Neural progenitor cell (in vitro differentiated cells): ENCODE measurements at places on chromosomes 7 and 10. TPM values are rescaled to one million over a fixed set of nuclear protein-coding genes. Genes with fewer than 3 reads are reported as not detected.
A peak's percentile ranks its signal among the peaks of the same experiment; 100 is the strongest.

The SLC35B4 gene
- 25.9 and 32.0 TPM in 2 replicates for total RNA-seq

DNA sequence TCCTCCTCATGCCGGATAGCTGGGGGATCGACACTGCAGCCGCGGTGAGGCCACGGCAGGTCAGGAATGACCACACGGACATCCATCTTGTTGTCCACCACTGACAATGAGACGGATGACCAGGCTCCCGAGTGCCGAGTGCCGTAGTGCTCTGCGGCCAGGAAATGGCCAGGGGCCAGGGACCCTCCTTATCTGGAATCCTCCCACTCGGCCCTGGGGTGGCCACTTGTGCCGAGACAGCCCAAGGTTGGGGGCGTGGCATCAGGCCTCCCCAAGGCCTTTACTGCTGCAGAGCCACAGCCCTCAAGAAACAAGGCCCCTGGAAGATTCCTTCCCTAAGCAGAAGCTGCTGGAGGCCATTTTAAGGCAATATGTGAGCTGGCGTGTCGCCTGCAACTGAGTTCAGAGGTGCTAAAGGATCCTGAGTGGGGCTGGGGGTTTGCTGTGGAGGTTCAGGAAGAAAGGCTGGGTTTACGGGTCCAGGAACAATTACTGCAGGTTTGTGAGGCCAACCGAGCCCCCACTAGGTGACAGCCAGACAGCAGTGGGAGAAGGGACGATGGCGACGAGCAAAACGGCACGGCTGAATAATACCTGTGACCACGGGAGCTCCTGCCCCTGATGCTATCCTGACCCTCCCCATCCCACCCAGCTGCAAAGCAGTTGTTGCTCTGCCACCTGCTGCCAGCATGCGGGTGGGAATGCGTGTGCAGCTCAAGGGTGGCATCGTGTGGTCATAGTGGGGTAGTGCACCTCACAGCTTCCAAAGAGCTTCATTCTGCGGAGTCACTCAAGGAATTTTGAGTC is 31.6 kb upstream of the LEP start:
- H3K4me1 ChIP-seq, result peaks cover 17% of the 10 kb centered on the region
- peaks cover 44% of the 10 kb centered on the region for H3K27me3 ChIP-seq
- no peak overlapping the region for H3K27ac ChIP-seq

The BAIAP2L1 gene
- total RNA-seq, result 29.5 and 35.1 TPM in 2 replicates

GRCh38 chr7:75872073-75872782 is 6.6 kb upstream of the RHBDD2 start:
- no peaks in the 10 kb centered on the region for H3K27me3 ChIP-seq
- H3K4me1 ChIP-seq, result no peaks in the 10 kb centered on the region
- DNase-seq, result no peak
- H3K4me3 ChIP-seq, result no peak overlapping the region
- H3K36me3 ChIP-seq, result no peaks in the 10 kb centered on the region

GRCh38 chr7:6026820-6027311 is 4.3 kb upstream of the ANKRD61 start:
- no peaks in the 10 kb centered on the region for H3K27me3 ChIP-seq
- no peak overlapping the region for H3K27ac ChIP-seq
- peaks cover 13% of the 10 kb centered on the region for H3K36me3 ChIP-seq
- H3K4me1 ChIP-seq, result no peaks in the 10 kb centered on the region
- no peak for DNase-seq
- H3K4me3 ChIP-seq, result no peak overlapping the region

The DNAH11 gene
- total RNA-seq, result 0.13 and 0.99 TPM in 2 replicates

- no peaks in the 10 kb centered on the region for H3K4me1 ChIP-seq
- H3K27ac ChIP-seq, result no peak overlapping the region
- no peak overlapping the region for H3K4me3 ChIP-seq
- H3K27me3 ChIP-seq, result no peaks in the 10 kb centered on the region
Measured at GRCh38 chr10:103791858-103792257, 63.5 kb downstream of the SH3PXD2A start.

The TRPV6 gene
- not detected in 2 replicates for total RNA-seq

The TLX1 gene
- not detected in 2 replicates for total RNA-seq

- no peaks in the 10 kb centered on the region for H3K4me1 ChIP-seq
- H3K27me3 ChIP-seq, result peaks cover 78% of the 10 kb centered on the region
- H3K4me3 ChIP-seq, result no peak overlapping the region
- no peak overlapping the region for H3K27ac ChIP-seq
- DNase-seq, result no peak
Measured at GRCh38 chr10:100327007-100327717, 2.9 kb downstream of the PKD2L1 start.

- H3K27me3 ChIP-seq, result no peaks in the 10 kb centered on the region
- no peaks in the 10 kb centered on the region for H3K36me3 ChIP-seq
- peaks cover 9% of the 10 kb centered on the region for H3K4me1 ChIP-seq
- H3K27ac ChIP-seq, result no peak overlapping the region
- DNase-seq, result peak; percentile 65
Measured at GRCh38 chr10:58064714-58065528, 202.8 kb downstream of the IPMK start.

The TMEM270 gene
- not detected in 2 replicates for total RNA-seq

GRCh38 chr10:121573538-121573941 is 24.7 kb downstream of the FGFR2 start:
- no peaks in the 10 kb centered on the region for H3K27me3 ChIP-seq
- peaks cover 16% of the 10 kb centered on the region for H3K4me1 ChIP-seq
- no peak overlapping the region for H3K4me3 ChIP-seq
- no peak for DNase-seq
- H3K36me3 ChIP-seq, result no peaks in the 10 kb centered on the region

The NME8 gene
- total RNA-seq, result 0.34 and 9.0 TPM in 2 replicates

DNA sequence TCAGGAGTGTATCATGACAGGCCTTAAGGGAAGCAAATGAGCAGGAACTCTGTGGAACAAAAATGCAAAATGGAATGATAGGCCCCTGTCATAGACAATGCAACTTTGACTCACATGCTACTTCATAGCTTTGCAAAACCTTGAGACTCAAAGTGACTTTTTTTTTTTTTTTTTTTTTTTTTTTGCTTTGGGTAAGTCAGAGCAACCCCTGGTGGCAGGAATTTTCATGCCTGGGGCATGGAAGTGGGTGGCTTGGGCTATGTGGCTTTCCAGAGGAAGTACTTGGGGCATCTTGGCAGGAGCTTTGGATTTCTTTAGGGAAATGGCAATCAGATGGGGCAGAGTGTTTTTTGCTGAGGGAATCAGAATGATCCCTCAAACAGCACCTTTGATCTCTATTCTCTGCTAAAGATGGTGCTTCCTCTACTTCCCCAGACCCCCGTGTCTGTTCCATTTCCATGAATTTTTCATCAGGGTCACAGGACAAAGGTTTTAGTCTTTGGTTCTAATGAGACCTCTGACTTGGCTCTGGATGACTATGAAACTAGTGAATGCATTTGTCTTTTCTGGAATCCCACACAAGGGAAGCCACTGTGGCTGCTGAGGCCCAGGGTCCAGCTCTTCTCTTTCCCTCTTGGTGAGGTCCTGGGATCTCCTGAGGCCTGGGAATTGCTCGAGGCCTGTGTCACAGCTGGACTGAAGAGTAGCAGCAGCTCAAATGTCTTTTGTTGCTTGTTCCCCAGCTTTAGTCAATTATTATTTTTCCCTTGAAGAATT is 62.8 kb downstream of the TACC2 start:
- no peak overlapping the region for H3K4me3 ChIP-seq
- no peaks in the 10 kb centered on the region for H3K27me3 ChIP-seq
- DNase-seq, result peak; percentile 77
- no peak overlapping the region for H3K27ac ChIP-seq

The SPDYE5 gene
- total RNA-seq, result not detected in 2 replicates

GRCh38 chr7:73717025-73717807 is 2.3 kb downstream of the STX1A start:
- no peak for DNase-seq
- H3K4me3 ChIP-seq, result no peak overlapping the region
- no peaks in the 10 kb centered on the region for H3K36me3 ChIP-seq

GRCh38 chr10:54063514-54063913 is 737.5 kb downstream of the PCDH15 start:
- H3K36me3 ChIP-seq, result no peaks in the 10 kb centered on the region
- H3K27me3 ChIP-seq, result no peaks in the 10 kb centered on the region
- H3K4me1 ChIP-seq, result no peaks in the 10 kb centered on the region
- H3K27ac ChIP-seq, result no peak overlapping the region
- no peak overlapping the region for H3K4me3 ChIP-seq

DNA sequence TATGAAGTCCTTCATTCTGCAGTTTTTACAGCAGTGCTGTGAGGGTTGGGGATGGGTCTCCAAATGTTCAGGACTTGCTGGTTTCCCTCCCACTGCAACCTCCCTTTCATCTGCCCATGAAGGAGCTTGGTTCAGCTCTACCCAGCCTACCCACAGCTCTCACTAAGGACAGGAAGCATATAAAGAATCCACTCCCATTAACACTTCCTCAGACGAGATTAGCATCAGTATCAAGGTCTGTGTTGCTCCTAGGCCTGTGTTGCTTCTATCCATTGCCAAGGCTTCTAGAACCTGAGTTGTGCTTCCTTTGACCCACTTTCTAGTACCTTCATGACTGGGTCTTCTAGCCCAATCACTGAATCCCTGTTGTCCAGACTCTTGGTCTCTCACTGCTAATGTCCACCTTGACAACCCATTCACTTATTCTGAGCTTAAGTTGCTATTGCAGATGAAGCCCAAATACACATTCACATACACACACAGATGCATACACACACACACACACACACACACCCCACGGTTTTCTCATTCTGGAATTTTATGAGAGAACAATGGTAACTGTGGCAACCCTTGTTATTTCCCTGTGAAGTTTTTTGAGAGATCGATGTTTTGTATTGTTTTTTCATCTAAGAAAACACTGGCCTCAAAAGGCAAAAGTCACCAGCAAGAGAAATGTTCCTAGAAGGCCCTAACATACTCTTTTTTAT is 248.1 kb downstream of the MTERF1 start:
- no peak for DNase-seq
- no peak overlapping the region for H3K27ac ChIP-seq
- no peaks in the 10 kb centered on the region for H3K36me3 ChIP-seq
- no peak overlapping the region for H3K4me3 ChIP-seq
- no peaks in the 10 kb centered on the region for H3K27me3 ChIP-seq

DNA sequence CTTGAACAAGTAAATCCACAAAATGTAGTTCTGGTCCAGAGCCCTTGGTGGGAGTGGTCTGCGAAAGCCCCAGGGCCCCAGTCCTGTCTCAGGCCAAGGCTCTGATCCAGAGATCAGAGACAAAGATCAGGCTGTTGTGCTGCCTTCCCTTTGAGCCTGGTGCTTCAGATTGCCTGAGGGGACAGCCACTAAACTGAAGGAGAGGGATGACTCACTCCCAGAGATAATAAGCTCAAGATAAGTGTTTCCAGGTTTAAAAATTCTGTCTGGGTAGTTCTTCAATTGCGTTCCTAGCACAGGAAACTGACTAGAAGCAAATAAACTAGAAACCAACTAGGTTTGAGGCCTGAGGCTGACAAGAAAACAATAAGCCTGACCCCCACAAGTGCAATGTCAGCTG is 190.2 kb downstream of the RAMP3 start:
- H3K4me3 ChIP-seq, result no peak overlapping the region
- H3K27me3 ChIP-seq, result no peaks in the 10 kb centered on the region
- H3K36me3 ChIP-seq, result no peaks in the 10 kb centered on the region
- DNase-seq, result no peak
- H3K27ac ChIP-seq, result no peak overlapping the region
- H3K4me1 ChIP-seq, result no peaks in the 10 kb centered on the region

- no peak overlapping the region for H3K27ac ChIP-seq
- no peaks in the 10 kb centered on the region for H3K27me3 ChIP-seq
- no peaks in the 10 kb centered on the region for H3K36me3 ChIP-seq
Measured at GRCh38 chr7:13551503-13551902, 438.0 kb downstream of the ETV1 start.

The HOXA13 gene
- not detected in 2 replicates for total RNA-seq

DNA sequence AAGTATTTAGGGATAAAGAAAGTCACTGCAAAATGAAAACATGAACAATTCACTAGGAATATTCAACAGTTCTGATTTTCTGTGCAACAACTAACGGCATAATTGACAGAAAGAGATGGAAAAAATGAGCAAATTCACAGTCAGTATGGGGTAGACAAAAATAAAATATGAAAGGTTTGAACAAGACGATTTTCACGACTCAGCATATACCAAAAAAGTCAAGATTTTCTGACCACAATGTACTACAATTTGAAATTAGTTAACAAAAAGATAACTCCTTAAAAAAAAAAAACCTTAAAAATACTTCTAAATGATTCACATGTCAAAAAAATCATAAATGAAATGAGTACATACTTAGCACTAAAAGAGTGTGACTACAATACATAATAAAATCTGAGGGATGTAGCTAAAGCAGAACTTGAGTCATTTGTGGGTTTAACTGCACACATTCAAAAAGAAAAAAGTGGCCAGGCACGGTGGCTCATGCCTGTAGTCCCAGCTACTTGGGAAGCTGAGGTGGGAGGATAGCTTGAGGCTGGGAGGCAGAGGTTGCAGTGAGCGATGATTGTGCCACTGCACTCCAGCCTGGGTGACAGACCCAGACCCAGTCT is 22.6 kb upstream of the MTURN start:
- no peaks in the 10 kb centered on the region for H3K27me3 ChIP-seq
- peaks cover 3% of the 10 kb centered on the region for H3K36me3 ChIP-seq
- no peak for DNase-seq
- H3K27ac ChIP-seq, result no peak overlapping the region
- H3K4me1 ChIP-seq, result no peaks in the 10 kb centered on the region

DNA sequence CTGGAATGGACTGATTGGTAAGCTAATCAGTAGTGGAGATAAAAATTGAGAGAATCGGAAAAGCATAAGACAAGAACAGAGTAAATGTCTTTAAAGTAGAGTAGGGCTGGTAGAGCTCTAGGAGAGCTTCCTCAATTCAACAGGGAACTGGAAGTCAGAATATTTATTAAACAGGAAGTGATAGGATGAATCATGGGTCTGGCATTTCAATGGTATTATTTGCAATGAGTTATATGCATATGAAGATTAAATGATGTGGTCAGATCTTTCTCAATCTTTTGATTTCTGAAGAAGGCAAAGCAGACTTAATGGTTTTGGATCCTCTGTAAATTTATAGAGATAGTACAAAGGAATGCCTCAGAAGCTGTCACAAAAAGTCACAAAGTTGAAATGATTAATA is 349.0 kb downstream of the HPSE2 start:
- no peak overlapping the region for H3K27ac ChIP-seq
- no peaks in the 10 kb centered on the region for H3K27me3 ChIP-seq
- H3K4me1 ChIP-seq, result peaks cover 3% of the 10 kb centered on the region
- no peak overlapping the region for H3K4me3 ChIP-seq
- DNase-seq, result no peak
- no peaks in the 10 kb centered on the region for H3K36me3 ChIP-seq
